ENCODE measurements at places on chromosomes 4 and X.

GRCh38 chr4:7158081-7158750 lies 34.1 kb upstream of the SORCS2 start:
- no peak for DNase-seq

GRCh38 chr4:68152411-68152810 lies 22.7 kb upstream of the TMPRSS11F start:
- DNase-seq: no peak

DNA sequence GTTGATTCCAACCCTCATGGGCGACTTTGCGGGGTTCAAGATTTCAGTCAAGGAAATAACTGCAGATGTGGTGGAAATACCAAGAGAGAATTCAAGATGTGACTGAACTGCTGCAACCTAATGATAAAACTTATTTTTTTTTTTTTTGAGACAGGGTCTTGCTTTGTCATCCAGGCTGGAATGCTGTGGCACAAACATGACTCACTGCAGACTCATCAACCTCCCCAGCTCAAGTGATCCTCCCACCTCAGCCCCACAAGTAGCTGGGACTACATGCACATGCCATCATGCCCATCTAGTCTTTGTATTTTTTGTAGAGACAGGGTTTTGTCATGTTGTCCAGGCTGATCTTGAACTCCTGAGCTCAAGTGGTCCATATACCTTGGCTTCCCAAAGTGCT lies 19.5 kb upstream of the WDFY3 start:
- no peak for DNase-seq

DNA sequence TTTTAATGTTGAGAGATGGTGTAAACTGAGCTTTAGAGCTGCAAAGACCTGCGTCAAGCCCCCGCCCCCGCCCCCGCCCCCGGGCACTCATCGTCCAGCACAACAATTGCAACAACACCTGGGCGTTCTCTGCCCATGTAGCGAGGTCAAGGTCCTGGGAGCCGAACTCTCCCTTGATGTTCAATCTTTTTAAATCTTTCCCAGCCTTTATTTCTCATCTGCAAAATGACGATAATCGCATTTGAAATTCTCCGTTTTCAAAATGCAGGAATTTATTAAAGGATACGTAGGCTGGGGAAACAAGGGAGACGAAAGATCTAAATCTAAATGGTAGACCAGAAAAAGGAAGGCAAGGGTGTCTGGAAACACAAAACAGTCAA lies 648 bp upstream of the MSMO1 start:
- no peak for DNase-seq

GRCh38 chrX:1190596-1191145 lies 21.8 kb downstream of the CRLF2 start:
- DNase-seq: no peak

DNA sequence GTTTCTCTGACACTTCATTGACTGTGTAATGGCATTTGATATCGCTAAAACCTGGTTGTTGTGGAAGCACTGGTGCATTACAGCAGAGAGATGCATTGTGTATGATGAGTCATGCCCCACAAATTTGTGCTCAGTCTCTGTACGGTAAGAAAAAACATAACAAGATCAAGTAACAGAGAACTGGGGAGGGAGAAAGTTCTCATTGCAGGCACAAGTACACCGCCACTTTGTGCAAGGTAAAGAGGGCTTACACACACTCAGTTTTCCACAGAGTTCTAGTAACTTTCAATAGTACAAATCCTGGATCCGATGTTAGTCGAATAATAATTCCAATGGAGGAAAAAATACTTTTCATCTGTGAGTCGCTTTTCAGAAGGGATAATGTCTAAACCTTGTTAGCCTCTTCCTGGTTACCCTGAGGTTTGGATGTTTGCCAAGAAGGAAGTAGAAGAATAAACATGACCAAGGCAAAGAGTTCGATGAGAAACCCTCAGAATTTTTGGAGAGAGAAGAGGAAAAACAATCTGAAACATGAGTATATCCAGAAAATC lies 512.5 kb upstream of the SLIT2 start:
- no peak for DNase-seq

DNA sequence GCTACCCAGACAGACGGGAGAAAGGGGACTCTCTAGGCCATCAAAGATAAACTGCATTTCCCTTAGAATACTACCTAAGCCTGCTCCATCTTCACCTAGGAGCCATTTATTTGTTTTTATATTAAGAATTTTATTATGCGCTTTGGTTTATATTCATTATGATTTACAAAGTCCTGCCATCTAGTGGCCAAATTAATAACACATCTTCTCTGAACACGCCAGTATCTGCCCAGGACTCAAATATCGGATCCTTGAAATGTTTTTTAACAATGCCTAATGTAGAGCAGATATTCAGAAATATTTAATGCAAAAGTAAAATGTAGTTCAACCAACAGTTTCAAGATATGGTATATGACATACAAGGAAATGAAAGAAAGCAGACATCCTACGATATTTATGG lies 20.8 kb upstream of the PRPS2 start:
- DNase-seq: no peak

GRCh38 chr4:77989968-77990367 lies 67.2 kb upstream of the FRAS1 start:
- DNase-seq: no peak

GRCh38 chrX:40488296-40488695 lies 92.5 kb upstream of the ATP6AP2 start:
- no peak for DNase-seq

GRCh38 chr4:82801910-82802521 lies 3.4 kb upstream of the SCD5 start:
- DNase-seq: no peak

DNA sequence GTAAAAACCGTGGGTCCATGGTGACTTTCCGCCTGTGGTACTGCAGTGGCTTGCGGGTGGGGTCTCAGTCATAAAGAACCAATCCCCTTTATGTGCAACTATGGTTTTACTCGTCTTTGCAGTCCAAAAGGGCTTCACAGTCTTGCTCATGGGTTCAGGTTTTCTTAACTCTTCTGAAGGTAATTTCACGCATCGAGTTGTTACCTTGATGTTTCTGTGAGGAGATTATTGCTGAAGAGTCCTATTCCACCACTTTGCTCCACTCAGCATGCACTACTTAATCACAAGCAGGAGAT lies 41.5 kb downstream of the F8 start:
- DNase-seq: no peak

DNA sequence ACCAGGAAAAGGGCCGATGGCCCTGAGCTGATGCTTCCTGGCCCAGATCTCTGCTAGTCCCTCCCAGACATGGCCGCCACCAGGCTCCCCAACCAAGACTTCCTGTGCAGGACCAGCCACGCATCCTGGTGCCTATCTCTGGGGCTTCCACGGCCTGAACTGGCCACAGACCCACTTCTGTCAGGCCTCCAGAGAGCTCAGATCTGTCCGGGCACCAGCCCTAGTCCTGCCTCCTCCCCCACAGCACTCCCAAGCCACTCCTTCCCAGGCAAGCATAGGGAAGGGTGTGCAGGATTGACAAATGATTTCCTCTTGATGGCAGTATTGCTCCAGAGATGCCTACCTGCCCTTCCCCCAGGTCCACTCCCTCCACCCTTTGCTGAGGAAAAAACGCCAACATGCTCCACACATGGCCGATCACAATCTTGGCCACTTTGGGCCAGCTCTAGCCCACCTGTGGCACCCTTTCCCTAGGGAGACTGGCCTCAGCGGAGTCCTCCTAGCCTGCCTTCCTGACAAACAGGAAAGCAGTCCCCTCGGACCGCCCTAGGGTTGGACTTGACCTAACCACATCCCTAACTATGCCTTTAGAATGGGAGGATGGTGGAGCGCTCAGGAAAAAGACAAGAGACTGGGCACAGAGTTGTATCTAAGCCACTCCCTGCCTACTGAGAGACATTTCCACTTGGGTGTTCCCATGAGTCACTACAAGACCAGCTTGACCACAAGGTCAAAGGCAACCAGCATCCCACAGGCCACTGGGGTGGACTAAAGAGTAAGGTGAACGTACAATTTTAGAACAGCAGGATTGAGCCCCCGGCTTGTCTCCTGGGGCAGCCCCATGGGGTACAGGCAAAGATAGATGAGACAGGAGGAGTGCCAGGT lies 277.5 kb upstream of the AGTR2 start:
- peak; percentile 77 for DNase-seq

- DNase-seq: no peak
Measured at GRCh38 chr4:13983189-13983790, 355.8 kb upstream of the BOD1L1 start.

GRCh38 chr4:145619639-145619996 lies 433 bp downstream of the MMAA start:
- DNase-seq: no peak

- no peak for DNase-seq
Measured at GRCh38 chr4:143700416-143701352, at the start of gene FREM3. FREM3 (minus strand) TSS chr4:143700675; CDS start chr4:143700675, 0 bp downstream.
